ENCODE measurements at places on chromosomes 16 and 17. TPM values are rescaled to one million over a fixed set of nuclear protein-coding genes. Genes with fewer than 3 reads are reported as not detected.

DNA sequence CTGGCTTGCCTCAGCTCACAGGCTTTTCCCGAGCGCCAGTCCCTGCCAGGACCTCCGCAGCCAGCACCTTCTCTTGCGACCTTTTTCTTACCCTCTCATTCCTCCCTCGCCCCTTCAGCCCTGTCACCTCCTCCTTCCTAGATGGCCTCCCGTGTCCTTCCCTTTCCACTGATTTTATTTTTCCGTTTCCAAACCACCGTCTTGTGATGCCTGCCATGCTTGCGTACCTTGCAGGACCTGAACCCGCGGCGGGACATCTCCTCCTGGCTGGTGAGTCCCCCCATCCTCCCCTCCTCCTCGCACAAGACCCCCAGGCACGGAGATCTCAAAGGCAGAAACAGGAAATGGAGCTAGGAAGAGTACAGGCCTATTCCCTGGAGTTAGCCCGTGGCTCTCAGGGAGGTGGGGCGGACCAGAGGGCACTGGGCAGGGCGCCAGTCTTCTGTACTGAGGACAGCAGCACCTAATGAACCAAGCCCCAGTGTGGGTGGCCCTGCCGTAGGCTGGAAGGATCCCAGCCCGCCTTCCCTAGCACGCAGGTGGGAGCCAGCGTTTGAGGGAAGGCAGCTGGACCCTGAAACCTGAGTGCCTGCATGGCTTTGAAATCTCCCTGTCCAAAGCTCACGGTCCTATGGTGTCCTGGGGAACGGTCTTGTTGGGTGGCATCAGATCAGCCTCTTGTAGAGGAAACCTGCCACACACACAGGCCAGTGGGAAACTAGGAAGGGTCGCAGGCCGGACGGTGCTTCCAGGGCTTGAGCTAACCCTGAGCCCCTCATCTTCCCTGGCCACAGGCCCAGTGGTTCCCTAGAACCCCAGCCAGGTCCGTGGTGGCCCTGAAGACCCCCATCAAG lies 612 bp downstream of the CISD3 start:
- no peak for DNase-seq

DNA sequence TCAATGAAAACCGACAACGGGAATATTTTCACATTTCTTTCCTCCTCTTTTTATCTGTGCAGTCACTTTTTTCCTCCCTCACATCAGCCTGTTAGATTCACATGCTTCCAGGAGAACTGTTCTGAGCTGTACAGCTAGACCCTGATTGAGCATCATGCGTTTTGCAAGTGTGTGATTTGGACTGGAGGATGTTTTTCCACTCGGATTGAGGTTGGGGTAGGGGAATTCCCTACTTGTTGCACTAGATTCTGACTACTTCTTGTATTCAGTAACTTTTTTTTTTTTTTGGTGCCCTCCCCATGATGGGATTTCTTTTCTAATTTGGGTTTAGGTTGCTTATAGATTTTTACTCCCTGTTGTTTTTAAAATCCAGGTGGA lies 4.8 kb downstream of the MSI2 start:
- DNase-seq, result no peak

DNA sequence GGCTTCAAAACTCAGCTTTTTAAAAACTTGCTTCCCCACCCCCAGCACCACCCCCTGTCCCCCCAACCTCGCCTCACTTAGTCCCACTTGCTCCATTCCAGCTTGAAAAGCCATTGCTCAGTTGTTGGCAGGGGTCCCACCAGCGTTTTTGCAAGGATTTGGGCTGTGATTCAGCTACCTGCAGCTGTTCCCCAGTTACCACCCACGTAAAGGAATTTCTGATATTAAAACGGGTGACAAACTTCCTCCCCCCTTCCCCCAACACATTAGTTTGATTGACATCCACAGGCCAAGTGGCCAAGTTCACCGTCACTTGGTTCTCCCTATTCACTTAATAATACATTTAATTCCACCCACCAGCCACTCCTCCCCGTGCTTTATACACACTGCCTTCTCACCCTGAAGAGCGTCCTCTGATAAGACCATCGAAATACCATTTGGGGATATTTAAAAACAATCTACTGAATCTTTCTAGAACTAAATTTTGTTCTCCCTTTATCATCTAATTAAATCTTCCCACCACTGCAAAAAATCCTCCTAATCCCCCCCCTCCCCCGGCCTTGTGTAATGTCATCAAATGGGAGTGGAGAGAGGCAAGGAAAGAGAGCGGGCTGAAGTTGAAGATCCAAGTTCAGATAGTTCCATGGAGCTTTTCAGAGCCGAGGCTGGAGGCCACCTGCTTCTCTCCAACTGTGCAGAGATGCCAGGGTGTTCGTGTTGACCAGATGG lies 55.1 kb downstream of the SOX9 start:
- DNase-seq, result no peak

- DNase-seq, result no peak
These were observed 13.0 kb upstream of the DRG2 start for GRCh38 chr17:18074566-18075272.

DNA sequence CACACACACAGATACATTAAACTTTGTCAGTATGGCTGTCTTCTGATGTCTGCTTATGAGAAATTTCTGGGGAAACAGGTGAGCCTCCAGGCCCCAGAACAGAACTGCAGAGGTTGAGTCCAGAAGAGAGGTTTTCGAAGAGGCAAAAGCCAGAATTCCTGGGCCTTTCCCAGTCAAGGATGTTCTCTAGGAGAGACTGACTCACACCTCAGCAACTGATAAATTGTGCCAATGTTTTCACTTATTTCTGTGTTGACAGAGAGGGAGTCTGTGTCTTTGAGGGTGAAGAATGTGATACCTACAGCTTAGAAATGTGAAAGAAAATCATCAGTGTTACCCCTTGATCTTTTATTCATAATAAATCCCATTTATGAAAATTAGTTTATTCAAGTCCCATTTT lies 30.3 kb downstream of the LDHD start:
- DNase-seq, result no peak

- DNase-seq, result no peak
These were observed 10.9 kb downstream of the CEP295NL start for GRCh38 chr17:78892062-78892456.

RPL38 gene
- 1,208 TPM for polyA plus RNA-seq

ADAMTS18 gene
- 3.2 TPM for polyA plus RNA-seq

ABI3 gene
- 5.2 TPM for polyA plus RNA-seq

- no peak for DNase-seq
These were observed 204.3 kb downstream of the RAB11FIP4 start for GRCh38 chr17:31595666-31596381.

RNF43 gene
- 11.2 TPM for polyA plus RNA-seq

MAP3K14 gene
- polyA plus RNA-seq, result 6.3 TPM

- DNase-seq, result peak; percentile 70
These were observed 122.4 kb upstream of the NLRP1 start for GRCh38 chr17:5706577-5707210.

GRCh38 chr17:83014297-83014696 lies 65.1 kb upstream of the METRNL start:
- no peak for DNase-seq

ACADVL gene
- polyA plus RNA-seq, result 409 TPM

- no peak for DNase-seq
These were observed 44.9 kb upstream of the DNAJA2 start for GRCh38 chr16:47018223-47018891.

- DNase-seq, result no peak
These were observed 15.4 kb downstream of the C17orf78 start for GRCh38 chr17:37391146-37391545.

GRCh38 chr16:77977339-77977738 lies 45.0 kb upstream of the CLEC3A start:
- DNase-seq, result no peak

GRCh38 chr16:1533443-1533951 lies at the start of gene TMEM204:
TMEM204 (plus strand) TSS chr16:1533666; CDS start chr16:1534276, 610 bp downstream.
- no peak for DNase-seq

GRCh38 chr16:71364133-71364681 lies 5.7 kb downstream of the CALB2 start:
- no peak for DNase-seq

- no peak for DNase-seq
These were observed 13.8 kb downstream of the JUP start for GRCh38 chr17:41772586-41773189.

DNA sequence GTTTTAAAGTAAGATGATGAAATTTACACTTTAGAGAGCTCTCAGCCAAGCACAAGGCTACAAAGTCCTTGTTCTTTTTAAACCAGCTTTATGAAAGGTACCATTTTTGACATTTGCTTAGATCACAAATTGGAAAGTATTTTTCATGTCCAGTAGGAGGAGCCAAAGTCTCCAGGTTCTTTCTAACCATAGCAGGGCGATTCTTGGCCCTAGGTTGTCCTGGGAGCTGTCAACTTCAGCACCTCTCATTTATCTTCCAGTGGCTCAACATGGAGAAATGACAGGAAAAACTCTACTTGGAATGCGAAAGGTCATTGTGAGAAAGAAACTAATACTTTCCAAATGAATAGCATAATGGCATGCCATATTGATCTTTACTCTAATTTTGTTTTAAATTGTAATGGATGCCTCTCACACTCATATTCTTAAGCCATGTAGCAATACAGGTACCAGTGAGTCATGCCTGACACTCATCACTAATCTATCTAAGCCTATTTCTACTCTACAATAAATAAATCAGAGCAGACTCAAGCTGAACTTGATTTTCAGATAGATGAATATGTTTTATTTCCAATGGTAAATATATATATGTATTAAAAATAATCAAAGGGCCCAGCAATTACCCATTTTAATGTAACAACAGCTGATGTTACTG lies 919.1 kb upstream of the EEF2KMT start:
- no peak for DNase-seq

DNA sequence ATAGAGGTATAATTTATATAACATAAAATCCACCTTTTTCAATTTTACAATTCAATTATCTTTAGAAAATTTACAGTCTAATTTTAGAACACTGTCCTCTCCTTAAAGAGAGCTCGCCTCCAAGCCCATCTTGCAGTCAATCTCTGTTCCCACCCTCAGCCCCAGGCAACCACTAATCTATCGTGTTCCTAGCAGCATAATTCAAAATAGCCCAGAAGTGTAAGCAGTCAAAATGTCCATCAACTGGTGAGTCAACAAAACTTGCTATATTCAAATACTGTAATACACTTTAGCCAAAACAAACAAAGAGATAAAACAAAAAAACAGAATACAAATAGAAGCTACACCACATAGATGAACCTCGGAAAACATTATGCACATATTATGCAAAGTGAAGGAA lies 1006.8 kb upstream of the EEF2KMT start:
- no peak for DNase-seq

Data from left renal cortex interstitium (tissue), 4 donors.